ENCODE measurements at places on chromosomes 7 and 10. TPM values are rescaled to one million over a fixed set of nuclear protein-coding genes. Genes with fewer than 3 reads are reported as not detected.
A peak's percentile ranks its signal among the peaks of the same experiment; 100 is the strongest.

DNA sequence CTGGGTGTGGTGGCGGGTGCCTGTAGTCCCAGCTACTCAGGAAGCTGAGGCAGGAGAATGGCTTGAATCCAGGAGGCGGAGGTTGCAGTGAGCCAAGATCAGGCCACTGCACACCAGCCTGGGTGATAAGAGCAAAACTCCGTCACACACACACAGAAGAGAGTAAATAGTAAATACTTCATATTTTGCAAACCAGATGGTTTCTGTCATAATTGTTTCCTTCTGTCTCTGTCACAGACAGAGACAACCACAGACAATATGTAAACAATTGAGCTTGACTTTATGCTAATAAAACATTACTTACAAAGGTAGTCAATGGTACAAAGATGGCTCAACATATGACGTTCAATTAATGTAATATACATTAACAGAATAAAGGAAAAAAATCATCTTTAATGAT lies 83.7 kb downstream of the JMJD1C start:
- H3K27me3 ChIP-seq, result no peaks in the 10 kb centered on the region
- no peak overlapping the region for H3K27ac ChIP-seq
- H3K36me3 ChIP-seq, result no peaks in the 10 kb centered on the region

DNA sequence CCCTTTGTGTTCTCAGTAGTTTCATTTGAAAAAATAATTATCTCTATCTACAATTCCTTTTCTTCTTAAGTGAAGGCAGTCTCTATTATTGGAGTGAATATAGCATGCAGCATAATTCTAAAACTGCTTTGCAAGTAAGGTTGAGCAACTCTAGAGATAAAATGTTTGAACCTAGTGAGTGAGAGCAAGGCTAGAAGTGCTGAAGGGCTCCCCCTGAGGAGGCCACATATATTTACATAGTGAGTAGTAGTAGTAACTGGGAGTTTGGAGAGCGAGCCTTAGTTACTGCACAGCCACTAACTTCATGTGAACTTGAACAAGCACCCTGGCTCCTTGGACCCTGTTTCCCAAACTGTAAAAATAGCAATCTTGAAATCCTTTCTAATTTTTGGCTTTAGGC lies 141.5 kb upstream of the DKK1 start:
- H3K27ac ChIP-seq, result no peak overlapping the region
- H3K36me3 ChIP-seq, result no peaks in the 10 kb centered on the region
- DNase-seq, result no peak
- no peak overlapping the region for H3K4me3 ChIP-seq

DNA sequence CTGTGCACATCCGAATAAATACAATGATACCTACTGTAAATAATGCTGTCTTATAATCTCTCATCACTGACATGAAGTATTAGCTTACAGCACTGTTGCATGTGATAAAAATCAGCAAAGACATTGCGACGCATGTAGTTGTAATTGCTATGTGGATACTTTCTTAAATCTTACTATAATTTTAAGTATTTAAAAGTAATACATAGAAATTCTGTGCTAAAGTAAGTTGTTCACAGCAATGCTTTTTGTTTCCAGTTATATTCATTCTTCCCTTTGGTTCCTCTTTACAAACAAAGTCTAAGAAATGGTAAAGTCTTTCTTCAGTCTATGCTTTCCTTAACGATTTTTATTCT lies 113.7 kb upstream of the DGKB start:
- H3K36me3 ChIP-seq, result no peaks in the 10 kb centered on the region
- no peaks in the 10 kb centered on the region for H3K4me1 ChIP-seq
- H3K27ac ChIP-seq, result no peak overlapping the region
- no peaks in the 10 kb centered on the region for H3K27me3 ChIP-seq
- no peak overlapping the region for H3K4me3 ChIP-seq

- H3K36me3 ChIP-seq, result no peaks in the 10 kb centered on the region
- no peaks in the 10 kb centered on the region for H3K27me3 ChIP-seq
- H3K4me3 ChIP-seq, result no peak overlapping the region
- no peak overlapping the region for H3K27ac ChIP-seq
- no peaks in the 10 kb centered on the region for H3K4me1 ChIP-seq
- DNase-seq, result no peak
Measured at GRCh38 chr7:120877701-120878100, 19.8 kb upstream of the TSPAN12 start.

DNA sequence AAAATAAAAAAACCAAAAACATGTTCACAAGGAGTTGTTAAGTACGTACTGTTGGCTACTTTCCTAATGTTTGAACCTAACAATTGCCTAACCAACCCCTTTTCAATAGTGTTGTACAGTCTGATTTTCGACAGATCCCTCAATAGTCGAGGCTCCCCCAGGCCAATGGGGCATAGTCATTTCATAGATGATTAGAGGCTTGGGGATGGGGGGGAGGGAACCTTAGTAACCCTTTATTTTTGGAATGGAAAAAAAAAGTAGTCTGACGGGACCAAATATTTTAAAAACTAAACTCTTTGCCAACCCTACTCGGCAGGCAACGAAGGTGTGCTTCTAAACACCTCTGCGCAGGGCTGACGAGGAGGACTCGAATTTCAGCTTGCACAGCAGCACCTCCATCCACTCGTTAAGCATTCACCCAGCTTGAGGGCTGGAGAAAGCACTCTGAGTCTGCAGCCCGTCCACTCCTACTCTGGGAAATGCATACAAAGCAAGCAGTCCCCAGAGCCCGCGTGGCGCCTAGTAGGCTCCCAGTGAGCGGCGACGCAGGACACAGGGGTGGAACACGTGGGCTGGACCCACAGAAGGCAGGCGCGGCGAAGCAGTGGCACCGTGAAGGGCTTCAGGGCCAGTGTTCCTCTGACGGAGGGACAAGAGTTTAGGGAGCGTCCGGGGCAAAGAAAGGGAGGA lies 899 bp downstream of the PUS7 start:
- H3K4me3 ChIP-seq, result peak overlapping the region; percentile 69
- H3K27me3 ChIP-seq, result no peaks in the 10 kb centered on the region
- peak overlapping the region; percentile 84 for H3K27ac ChIP-seq
- H3K36me3 ChIP-seq, result no peaks in the 10 kb centered on the region
- peak; percentile 25 for DNase-seq

GRCh38 chr10:48604039-48604990 lies 558 bp downstream of the ARHGAP22 start:
- no peaks in the 10 kb centered on the region for H3K36me3 ChIP-seq
- H3K27ac ChIP-seq, result no peak overlapping the region
- H3K4me1 ChIP-seq, result peaks cover 6% of the 10 kb centered on the region
- H3K27me3 ChIP-seq, result no peaks in the 10 kb centered on the region
- peak overlapping the region; percentile 67 for H3K4me3 ChIP-seq

DNA sequence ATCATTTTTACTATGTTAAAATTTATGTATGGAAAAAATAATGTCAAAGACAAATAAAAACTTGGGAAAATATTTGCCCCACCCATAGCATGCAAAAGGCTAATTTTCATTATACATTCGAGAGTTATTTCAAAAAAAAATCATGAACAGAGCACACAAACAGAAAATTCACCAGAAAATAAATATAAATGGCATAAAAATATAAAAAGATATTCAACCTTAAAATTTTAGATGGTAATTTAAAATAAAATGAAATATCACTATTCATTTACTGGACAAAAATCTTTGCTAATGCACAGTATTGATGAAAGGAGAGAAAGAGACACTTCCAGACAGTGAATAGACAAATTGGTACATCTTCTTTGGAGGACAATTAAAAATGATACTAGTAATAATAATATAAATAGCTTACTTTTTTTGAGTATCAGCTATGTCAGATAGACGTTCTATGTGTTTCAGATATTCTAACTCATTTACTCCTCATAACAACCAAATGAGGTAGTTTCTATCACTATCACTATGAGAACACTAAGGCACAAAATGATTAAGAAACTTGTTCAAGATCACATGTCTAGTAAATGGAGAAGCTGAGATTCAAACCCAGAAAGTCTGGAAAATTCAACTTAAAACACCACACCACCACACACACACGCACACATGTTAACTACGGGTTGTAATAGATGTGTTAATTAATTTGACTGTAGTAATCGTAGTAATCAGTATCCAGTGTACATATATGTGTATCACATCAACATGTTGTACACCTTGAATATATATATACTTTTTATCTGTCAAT lies 63.0 kb downstream of the CCDC71L start:
- H3K4me1 ChIP-seq, result no peaks in the 10 kb centered on the region
- no peaks in the 10 kb centered on the region for H3K36me3 ChIP-seq
- no peak for DNase-seq
- no peaks in the 10 kb centered on the region for H3K27me3 ChIP-seq
- peak overlapping the region; percentile 67 for H3K4me3 ChIP-seq

DNA sequence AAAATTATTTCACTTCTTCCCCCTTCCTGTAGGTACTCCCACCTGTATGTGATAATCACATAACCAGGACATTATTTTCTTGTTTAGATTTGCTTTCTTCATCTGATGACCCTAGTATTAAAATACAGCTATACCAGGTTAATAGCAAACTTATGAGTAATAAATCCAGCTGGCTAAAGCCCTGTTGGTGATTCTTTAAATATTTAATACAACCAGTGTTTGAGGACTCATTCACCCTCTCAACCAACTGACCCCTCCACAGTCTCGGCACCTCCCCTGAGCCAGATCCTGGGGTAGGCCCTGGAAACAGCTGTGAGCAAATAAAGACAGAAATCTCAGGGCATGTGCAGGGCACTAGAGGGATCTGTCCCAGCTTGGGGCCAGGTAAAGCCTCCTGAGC lies 58.5 kb downstream of the BLNK start:
- H3K4me1 ChIP-seq, result no peaks in the 10 kb centered on the region
- no peak for DNase-seq
- no peaks in the 10 kb centered on the region for H3K27me3 ChIP-seq
- H3K27ac ChIP-seq, result no peak overlapping the region
- no peaks in the 10 kb centered on the region for H3K36me3 ChIP-seq

DNA sequence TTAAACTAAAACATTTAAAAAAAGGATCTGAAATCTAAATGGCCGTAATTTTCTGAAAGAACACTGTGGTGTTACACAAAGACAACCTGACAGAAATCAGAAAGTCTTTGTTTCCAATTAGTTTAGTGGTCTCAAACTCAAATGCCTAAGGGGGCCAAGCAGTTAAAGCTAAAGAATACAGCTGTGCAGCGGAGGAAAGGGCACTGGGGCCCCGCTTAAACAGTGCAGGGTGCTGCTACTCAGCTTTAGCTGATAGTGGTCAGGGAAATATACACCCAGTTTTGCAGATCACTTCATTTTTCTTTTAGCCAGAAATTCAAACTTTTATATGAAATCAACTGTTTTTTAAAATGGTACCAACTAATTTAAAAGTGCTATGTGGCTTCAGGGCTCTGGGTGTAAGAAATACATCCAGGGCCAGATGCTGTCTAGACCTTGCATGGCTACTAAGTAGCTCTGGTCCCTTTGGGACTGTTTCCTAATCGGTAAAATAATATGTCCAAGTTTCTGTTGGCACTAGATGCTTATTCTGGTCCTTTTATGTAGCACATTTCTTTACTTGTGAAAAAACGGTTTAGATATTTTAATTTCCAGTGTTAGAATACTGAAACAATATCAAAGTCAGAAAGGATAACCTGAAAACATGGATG lies 161.8 kb upstream of the LAMB4 start:
- H3K27ac ChIP-seq, result no peak overlapping the region
- H3K36me3 ChIP-seq, result no peaks in the 10 kb centered on the region
- no peak for DNase-seq
- H3K27me3 ChIP-seq, result no peaks in the 10 kb centered on the region

GRCh38 chr7:94043299-94043698 lies 39.1 kb upstream of the BET1 start:
- DNase-seq, result no peak
- no peaks in the 10 kb centered on the region for H3K27me3 ChIP-seq
- no peaks in the 10 kb centered on the region for H3K36me3 ChIP-seq
- H3K4me1 ChIP-seq, result no peaks in the 10 kb centered on the region
- H3K4me3 ChIP-seq, result no peak overlapping the region

- no peak overlapping the region for H3K27ac ChIP-seq
- H3K27me3 ChIP-seq, result no peaks in the 10 kb centered on the region
- no peaks in the 10 kb centered on the region for H3K36me3 ChIP-seq
Measured at GRCh38 chr10:30701451-30702173, 72.1 kb upstream of the LYZL2 start.

NPC1L1 gene
- total RNA-seq, result 2.2 TPM

ECHDC3 gene
- 21.2 TPM for total RNA-seq

All from thoracic aorta (tissue), 2 donors.